HCT116 (cell line): ENCODE measurements at places on chromosomes 5 and 9.

DNA sequence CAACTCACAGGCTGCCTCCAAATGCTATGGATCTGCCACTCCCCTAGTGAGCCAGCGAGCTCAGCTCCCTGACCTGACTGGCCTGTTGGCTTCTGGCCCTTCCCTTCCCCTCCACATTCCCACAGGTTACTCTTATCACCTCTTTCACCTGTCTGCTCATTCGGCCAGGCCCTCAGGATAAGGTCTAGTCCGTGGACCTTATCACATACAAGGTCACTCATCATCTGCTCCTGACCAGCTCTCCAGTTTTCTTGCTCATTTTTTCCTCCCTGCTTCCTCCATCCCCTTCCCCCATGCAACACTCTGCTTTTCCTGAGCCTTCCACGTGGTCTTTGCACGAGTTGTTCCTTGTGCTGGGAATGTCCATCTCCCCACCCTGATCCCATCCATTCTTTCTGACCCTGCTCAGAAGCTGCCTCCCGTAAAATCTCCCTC is 25.9 kb upstream of the NDST1 start:
- DNase-seq = no peak

GRCh38 chr9:89885156-89885555 is 280.3 kb downstream of the GADD45G start:
- no peak for DNase-seq

- DNase-seq = no peak
Observed at GRCh38 chr5:50702615-50703366, 36.4 kb downstream of the PARP8 start.

DNA sequence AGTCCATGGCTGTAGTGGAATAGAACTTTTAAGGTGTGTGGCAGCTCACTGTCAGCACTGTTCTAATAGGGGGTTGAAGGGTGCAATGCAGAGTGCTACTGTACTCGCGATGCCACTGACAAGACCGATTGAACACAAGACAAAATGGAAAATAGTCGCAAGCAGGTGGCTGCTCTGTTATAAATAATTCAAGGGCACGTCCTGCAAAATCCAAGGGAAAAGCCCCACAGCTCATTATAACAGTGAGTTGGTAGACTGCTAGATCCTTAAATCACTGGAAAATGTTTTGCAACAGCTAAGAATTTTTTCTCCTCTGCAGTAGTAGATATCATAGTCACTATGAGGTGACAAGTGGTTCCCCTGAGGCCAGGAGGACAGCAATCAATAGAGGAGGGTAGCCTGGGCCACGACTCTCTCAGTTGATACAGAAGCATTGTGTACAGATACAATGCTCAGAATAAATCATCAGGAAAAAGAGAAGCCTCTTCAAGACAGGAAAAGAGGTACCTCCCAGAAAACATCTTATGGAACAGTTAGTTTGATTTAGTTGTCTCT is 926.3 kb downstream of the TLE4 start:
- no peak for DNase-seq

DNA sequence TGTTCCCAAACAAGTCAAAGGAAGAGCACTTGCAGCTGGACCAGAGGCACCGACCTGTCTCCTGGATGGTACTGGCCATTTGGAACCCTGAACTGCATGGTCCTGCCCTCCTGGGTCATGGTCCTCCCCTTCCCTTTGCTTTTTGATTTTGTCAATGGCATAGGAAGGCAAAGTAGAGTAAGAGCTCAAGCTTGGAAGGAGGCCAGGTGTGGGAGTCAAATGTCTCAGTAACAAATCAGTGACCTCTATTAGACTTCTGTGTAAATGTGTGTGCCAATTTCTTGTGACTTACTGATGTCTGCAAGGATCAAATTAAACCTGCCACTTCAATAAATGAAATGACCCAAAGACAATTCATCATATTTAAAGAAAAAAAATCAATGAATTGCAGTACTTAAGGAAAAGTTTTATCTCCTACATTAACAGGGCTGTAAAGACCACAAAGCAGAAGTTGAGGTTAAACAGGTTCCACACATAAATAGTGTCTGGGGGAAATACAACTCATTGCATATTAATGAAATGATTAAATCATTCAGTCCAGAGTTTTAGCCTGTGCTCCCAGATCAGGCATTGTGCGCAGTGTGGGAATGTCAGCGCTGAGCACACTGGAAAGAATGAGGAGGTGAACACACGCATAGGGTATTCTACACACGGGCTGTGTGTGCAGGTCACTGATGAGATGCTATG is 32.7 kb downstream of the OSMR start:
- DNase-seq = no peak

GRCh38 chr9:113548221-113549041 is 84.9 kb downstream of the RGS3 start:
- no peak for DNase-seq

DNA sequence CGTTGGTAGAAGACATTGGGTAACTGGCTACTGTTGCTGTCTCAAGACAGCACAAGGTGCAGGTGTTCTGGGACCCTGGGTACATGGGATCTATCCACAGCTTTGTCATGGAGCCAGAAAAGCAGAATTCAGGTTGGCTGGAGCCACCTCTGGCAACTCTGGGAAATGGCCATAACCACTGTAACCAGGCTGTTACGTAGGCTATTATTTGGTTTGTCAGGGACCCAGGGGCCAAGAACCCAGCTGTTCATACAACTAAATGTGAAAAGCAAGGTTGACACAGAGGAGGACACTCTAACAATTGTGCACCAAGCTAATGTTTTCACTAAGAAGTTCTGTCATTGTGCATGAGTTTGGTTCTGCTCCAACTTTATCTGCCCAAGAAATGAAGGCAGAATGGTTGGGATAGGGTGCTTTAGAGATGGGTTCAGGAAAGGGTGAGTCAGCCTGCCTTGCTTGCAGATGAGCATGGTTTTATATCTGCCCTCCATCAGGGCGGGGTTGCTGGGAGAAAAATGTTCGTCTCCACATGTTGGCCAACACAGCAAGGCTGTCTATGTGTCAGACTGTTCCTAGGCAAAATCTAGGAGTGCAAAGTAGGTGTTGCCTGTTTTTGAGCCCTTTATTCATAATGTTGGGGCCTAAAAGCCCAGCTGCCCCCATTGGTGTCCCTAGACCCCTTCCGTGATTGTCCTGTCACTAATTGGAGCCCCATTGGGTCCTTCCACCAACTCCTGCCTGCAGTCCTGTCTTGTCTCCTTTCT is 131.3 kb upstream of the DAP start:
- DNase-seq = no peak
